SK-N-SH treated with all-trans-retinoic acid at 6 μM for 48 hours (cell line): ENCODE measurements at places on chromosomes 12 and 14.
A peak's percentile ranks its signal among the peaks of the same experiment; 100 is the strongest.

GRCh38 chr12:132191715-132192553 is 47.7 kb downstream of the NOC4L start:
- peak; percentile 7; the same call in 1 of the 3 replicates for ATAC-seq

DNA sequence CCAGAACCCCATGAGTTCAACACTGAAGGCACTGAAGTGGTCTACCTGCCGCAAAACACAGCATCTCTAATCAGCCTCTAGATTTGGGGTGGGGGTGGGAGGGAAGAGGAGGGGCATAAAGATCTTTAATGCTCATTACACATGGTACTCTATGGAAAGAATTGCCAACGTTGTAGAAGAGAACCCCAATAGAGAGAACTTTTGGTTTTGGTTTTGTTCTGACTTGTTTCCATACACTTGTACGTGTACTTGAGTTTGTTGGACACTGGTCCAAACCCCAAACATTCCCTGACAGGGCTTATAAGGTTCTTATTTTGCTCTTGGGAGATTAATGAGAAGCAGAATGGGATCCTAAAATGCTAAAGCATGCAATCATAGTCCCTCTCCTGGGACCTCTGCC is 31.0 kb downstream of the GNPTAB start:
- no peak for ATAC-seq

GRCh38 chr12:10234562-10234961 is 21.9 kb downstream of the GABARAPL1 start:
- no peak for ATAC-seq

DNA sequence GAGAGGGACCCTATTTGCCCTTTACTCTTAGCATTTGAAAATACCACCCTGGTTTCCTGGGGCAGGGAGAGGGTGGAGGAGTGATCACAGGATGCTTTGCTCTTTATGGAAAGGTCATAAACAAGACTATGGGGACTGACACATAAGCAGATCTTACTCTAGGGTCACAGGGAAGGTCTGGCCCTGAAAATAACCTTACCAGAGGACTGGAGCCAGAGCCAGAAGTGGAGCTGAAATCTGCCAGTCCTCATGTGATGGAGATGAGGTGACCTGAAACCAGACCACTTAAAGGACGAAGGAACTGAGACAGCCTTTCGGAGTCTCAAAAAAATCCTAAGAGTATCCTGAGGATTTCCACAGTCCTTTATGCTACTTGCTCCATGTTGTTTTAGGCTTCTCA is 12.4 kb downstream of the PFKM start:
- no peak for ATAC-seq

GRCh38 chr14:70203686-70204085 is 14.9 kb upstream of the SLC8A3 start:
- no peak for ATAC-seq

GRCh38 chr12:132886529-132887477 is 602 bp downstream of the CHFR start:
- ATAC-seq = peak; percentile 4; the same call in 2 of the 3 replicates

GRCh38 chr12:47811072-47811396 is 8.7 kb downstream of the HDAC7 start:
- no peak for ATAC-seq

DNA sequence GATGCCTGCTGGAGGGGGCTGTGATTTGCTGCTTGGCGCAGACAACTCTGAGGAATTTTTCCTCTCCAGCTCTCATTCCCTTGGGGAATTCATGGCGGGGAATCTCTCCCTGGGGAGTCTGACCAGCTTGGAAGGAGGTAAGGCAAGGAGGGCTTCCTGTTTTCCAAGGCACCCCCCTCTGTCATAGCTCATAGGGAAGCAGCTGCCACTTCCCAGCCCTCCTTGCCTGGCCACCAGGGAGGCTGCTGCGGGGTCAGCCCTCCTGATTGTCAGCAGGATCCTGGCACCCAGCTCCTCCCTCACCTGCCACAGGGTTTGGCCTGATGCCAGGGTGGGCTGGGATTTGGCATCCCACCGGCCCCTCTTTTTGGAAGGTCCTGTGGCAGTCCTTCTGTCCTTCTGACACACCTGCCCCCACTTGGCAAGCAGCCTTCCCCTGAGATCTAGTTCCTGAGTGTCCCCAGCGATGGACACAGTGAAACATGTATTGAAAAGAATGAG is 74.9 kb downstream of the TSPAN9 start:
- ATAC-seq = no peak

DNA sequence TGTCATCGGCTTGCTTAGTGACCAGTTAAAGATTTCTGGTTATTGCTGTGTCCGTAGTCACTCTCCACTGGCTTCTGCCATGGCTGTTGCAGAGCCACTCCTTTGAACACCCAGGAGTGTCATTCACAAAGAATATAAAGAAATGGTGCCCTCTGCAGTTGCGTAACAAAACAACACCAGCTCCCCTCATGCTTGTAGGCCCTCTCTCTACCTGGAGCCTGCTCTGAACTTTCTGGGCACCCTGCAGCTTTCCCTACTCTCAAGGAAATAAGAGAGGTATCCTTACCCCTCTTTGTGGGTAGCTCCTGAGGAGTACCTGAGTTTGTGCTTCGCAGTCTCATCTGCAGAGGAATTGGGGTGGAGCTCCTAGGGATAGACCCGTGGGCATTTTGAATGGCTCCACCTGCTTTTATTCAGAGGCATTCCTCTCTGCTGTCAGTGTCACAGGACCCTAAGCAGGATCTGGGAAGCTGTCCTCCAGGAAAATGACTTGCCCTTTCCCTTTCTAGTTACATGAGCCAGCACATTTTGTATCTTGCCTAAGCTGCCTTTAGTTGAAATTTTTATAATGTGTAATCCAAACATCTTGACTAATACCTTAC is 97.2 kb upstream of the TMEM260 start:
- no peak for ATAC-seq

- ATAC-seq = no peak
Observed at GRCh38 chr14:101895256-101895655, 69.1 kb upstream of the DYNC1H1 start.

DNA sequence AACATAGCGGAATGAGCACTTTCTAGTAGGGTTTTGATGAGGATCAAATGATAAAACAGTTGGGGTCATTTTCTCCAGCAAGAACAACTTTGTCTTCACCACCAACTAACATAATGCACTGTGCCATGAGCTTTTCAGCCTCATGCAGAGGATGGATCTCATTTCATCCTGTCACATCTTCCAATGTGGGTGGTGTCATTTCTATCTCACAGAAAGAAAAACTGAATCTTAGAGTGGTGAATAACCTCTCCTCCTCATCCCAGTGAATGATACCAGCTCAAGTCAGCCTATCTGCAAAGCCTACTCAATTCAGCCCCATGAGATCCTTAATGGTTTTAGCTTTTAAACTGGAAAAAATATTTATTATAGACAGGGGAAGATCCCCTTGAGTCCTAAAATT is 1147.2 kb downstream of the VRK1 start:
- no peak for ATAC-seq
